ENCODE measurements at places on chromosomes 11 and 22.

- H3K27ac ChIP-seq, result no peak overlapping the region
- DNase-seq, result no peak
- no peaks in the 10 kb centered on the region for H3K4me1 ChIP-seq
- H3K4me3 ChIP-seq, result no peak overlapping the region
- H3K27me3 ChIP-seq, result no peaks in the 10 kb centered on the region
Observed at GRCh38 chr11:113090716-113091480, 129.7 kb downstream of the NCAM1 start.

GRCh38 chr11:80816966-80817365 lies 1376.1 kb upstream of the TENM4 start:
- no peaks in the 10 kb centered on the region for H3K27me3 ChIP-seq
- no peak for DNase-seq
- H3K27ac ChIP-seq, result no peak overlapping the region
- no peak overlapping the region for H3K4me3 ChIP-seq
- H3K36me3 ChIP-seq, result no peaks in the 10 kb centered on the region

GRCh38 chr11:73907191-73907590 lies 30.4 kb downstream of the PAAF1 start:
- peaks cover 12% of the 10 kb centered on the region for H3K36me3 ChIP-seq
- no peak overlapping the region for H3K4me3 ChIP-seq
- H3K27ac ChIP-seq, result no peak overlapping the region
- H3K4me1 ChIP-seq, result no peaks in the 10 kb centered on the region
- peak; percentile 14 for DNase-seq

DNA sequence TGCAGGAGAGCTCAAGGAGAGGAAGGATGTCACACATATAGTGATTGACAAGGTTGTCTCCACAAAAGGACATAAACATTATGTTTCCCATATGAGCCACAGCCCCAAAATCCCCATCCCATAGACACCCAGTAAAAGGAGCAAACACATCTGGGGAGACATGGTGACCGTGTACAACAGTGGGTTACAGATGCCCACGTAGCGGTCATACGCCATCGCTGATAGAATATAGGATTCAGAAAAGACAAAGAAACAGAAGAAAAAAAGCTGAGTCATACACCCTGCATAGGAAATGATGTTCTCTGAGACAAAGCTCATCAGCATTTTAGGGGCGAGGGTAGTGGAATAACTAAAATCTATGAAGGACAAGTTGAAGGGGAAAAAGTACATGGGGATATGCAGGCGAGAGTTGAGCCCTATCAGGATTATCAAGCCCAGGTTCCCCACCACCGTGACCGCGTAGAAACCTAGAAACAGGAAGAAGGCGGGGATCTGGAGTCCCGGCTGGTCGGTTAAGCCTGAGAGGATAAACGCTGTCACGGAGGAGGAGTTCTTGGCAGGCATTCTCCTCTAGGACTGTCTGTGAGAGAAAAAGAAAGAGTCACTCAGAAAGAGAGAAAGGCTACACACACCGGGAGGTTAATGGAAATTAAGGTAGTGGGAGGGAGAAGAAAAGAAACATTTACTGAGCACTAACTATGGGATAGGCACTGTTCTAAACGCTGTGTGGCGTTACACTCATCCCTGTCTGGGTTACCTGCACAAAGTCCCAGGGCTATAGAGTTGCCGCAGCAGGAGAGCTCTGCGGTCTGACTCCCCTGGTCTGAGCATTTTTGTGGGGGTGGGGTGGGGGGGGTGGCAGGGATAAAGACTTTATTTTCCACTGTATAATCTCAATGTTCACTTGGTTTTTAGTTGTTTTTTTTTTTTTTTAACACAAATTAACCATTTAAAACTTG lies 36.1 kb upstream of the OR8B8 start:
- no peak overlapping the region for H3K4me3 ChIP-seq
- no peaks in the 10 kb centered on the region for H3K36me3 ChIP-seq
- no peaks in the 10 kb centered on the region for H3K4me1 ChIP-seq
- H3K27ac ChIP-seq, result peak overlapping the region; percentile 12
- H3K27me3 ChIP-seq, result no peaks in the 10 kb centered on the region

DNA sequence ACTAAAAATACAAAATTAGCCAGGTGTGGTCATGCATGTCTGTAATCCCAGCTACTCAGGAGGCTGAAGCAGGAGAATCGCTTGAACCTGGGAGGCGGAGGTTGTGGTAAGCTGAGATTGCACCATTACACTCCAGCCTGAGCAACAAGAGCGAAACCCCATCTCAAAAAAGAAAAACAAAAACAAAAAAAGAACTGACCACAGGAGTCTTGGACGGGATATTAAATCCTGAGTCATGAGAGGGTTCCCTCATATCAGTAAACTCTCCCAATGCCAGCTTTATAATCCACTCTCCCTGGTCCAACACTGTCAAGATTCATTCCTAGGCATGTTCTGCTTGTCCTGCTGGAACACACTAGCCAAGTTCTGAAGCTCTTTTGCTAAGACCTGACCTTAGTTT lies 61.5 kb upstream of the EP300 start:
- H3K4me1 ChIP-seq, result no peaks in the 10 kb centered on the region
- DNase-seq, result no peak
- H3K4me3 ChIP-seq, result no peak overlapping the region
- no peaks in the 10 kb centered on the region for H3K36me3 ChIP-seq
- H3K27me3 ChIP-seq, result no peaks in the 10 kb centered on the region
- H3K27ac ChIP-seq, result no peak overlapping the region

- H3K27ac ChIP-seq, result no peak overlapping the region
- no peaks in the 10 kb centered on the region for H3K36me3 ChIP-seq
- DNase-seq, result no peak
- no peak overlapping the region for H3K4me3 ChIP-seq
- H3K4me1 ChIP-seq, result no peaks in the 10 kb centered on the region
- H3K27me3 ChIP-seq, result no peaks in the 10 kb centered on the region
Observed at GRCh38 chr11:109043315-109043714, 378.4 kb downstream of the DDX10 start.
